Fibroblast of villous mesenchyme (primary cell): ENCODE measurements at places on chromosomes 11 and 22.
A peak's percentile ranks its signal among the peaks of the same experiment; 100 is the strongest.

DNA sequence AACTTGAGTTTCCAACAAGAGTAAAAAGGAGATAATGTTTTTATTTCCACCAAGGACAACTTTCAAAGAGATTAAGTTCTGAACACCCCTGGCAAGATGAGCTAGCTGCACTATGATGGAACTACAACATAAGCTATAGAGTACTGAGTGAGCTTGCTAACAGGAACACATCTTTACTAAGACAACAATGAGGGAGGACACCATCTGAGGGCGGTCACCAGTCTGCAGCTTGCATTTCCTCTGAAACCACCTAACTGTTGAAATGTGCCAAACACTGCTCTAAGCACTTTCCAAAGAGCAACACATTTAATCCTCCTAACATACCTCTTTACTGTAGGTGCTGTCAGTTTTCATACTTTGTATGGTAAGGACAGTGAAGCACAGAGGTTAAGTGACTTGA lies 68.4 kb downstream of the TCF20 start:
- no peak for DNase-seq

GRCh38 chr11:61800331-61801281 lies 7.9 kb downstream of the FEN1 start:
- peak; percentile 22 for DNase-seq

DNA sequence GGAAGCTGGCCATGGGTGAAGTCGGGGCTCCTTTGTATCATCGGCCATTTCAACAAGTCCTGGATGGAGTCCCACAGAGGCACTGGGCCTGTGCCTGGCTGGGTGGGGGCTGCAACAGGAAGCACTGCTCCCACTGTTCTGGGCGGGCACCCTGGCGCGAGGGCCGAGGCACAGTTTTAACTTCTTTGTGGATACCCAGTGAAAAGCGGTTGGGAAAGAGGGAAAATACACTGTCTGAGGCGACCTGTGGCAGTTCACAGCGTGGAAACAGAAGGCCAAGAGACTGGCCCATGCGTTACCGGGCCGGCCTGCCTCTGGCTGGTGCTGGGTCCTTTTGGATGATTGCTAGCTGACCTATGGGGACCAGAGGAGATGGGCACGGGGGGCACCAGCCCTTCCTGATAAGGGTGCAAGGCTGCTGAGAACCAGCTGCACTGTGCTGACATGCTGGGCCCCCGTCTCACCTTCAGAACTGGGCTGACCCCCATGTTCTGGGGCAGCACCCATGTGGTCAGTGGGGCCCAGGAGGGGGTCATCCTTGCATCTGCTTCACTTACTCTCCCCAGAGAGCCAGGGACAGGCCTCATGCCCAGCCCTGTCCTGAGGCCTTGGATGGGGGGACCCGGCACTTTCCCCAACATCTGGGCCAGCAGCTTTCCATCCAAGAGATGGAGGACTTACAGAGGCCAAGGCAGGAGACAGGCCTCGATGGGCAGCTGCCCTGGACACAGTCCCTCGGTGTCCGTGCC lies 4.2 kb downstream of the OVOL1 start:
- DNase-seq, result no peak

DNA sequence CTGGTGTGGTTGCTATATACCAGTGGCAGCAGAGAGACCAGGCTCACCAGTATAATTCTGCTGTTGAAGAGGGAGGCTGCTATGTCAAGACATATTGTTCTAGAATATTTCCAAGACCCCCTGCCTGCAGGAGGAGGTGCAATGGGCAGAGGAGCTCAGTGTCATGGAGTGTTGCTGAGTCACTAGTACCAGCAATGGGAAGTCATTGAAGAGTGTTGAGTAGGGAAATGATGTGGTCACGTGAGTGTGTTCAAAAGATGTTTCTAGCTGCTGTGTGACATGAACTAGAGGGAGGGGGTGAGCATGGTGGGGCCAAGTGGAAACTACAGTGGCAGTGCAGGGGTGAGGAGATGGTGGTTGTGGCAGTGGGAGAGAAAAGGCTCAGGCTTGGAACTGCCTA lies 76.3 kb upstream of the BIRC3 start:
- no peak for DNase-seq
